ENCODE measurements at places on chromosomes 7 and 10.

GRCh38 chr10:45428611-45429510, 54.8 kb downstream of the ALOX5 start:
- DNase-seq, result no peak

DNA sequence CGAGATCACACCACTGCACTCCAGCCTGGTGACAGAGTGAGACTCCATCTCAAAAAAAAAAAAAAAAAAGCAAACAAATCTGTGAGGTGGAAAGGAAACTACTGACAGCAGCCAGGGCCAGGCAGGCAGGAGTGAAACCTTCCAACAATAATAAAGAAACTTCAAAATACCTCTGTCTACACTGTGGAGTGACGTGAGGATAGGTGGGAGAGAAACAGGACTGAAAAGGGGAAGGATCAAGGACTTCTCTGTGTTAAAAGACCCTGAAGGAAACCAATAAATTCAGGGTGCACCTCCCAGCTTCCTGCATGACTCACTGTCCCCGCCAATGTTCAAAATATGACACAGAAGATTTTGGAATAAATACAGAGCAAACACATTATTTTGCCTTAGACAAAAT, 82.9 kb downstream of the KIAA1549 start:
- no peak for DNase-seq

- no peak for DNase-seq
Measured at GRCh38 chr7:48760528-48761265, 163.7 kb upstream of the CDC14C start.

- no peak for DNase-seq
Measured at GRCh38 chr7:67947646-67948045, 951.0 kb downstream of the TYW1 start.

DNA sequence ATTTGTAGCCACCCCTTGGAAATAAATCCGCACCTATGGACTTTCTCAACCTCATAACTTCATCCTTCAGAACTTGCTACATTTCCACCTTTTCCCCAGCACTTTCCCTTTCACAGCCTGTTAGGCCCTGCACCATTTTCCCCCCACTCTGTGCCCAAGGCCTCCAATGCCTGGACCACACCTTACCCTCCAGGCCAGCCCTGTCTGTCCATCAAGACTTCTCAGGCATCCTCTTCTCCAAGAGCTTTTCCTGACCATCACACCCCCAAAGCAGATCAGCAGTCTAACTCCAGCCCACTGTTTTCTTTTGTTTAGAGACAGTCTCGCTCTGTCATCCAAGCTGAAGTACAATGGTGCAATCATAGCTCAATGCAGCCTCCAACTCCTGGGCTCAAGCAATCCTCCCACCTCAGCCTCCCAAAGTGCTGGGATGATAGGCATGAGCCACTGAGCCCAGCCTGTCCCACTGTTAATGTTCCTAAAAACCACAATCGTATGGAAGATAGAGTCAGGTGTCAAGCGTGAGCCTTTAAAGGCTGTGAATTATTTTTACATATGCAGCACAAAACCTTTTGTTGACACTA, 116.8 kb downstream of the PARD3 start:
- DNase-seq, result no peak

- DNase-seq, result no peak
Measured at GRCh38 chr7:130998993-130999602, 265.1 kb upstream of the KLF14 start.

DNA sequence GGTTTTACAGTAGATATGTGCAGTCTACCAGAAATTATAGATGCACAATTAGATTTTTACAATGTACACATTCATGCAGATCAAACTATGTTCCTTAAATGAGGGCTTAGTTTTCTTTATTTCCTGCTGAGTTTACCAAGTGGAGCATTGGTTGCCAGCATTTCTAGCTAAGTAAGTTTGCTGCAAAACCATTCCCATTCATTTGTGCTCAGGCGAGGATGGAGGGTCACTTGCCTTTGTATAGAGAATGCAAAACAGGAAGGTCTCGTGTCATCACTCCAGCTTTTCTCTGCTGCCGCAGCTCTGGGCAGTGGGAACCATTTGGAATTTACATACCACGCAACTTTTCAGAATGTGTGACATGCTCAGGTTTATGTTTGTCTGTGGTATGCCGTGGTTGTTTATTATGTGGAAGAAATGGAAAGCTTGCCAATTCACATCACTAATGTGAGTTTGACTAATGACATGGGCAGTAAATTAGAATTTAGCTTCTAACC, 198.6 kb downstream of the TRIL start:
- no peak for DNase-seq

DNA sequence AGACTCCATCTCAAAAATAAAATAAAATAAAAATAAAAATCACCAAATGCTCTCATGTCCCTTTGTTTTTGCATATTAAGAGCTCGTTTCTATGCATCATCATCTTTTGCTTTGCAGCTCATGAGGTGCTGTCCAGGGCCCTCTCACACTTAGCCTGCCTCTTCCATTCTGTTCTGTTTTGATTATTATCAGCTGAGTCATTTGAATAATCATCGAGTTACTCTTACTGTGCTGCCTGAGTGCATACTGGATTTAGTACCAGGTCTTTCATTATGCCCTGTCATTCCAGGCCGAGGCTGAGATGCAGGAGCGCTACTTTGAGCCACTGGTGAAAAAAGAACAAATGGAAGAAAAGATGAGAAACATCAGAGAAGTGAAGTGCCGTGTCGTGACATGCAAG, 33.0 kb downstream of the UCMA start:
- no peak for DNase-seq

- no peak for DNase-seq
Measured at GRCh38 chr10:8616166-8616565, 561.7 kb downstream of the GATA3 start.

DNA sequence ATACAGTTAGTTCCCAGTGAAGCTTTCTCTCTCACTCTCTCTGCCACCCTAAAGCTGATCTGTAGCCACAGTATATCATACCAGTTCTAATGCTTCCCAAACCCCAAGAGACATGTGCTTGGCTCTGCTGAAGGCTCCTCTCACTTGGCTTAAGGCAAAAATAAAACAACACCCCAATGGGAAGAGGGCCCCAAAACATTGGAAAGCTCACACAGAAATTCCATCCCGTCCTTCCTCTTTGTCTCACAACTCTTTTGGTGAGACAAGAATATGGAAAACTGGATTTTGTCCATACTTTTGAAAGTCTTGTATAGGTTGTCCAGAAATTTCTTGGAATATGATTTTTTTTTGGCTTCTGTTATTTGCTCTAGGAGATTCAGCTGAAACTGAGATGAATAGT, 56.1 kb upstream of the WNT16 start:
- DNase-seq, result no peak

DNA sequence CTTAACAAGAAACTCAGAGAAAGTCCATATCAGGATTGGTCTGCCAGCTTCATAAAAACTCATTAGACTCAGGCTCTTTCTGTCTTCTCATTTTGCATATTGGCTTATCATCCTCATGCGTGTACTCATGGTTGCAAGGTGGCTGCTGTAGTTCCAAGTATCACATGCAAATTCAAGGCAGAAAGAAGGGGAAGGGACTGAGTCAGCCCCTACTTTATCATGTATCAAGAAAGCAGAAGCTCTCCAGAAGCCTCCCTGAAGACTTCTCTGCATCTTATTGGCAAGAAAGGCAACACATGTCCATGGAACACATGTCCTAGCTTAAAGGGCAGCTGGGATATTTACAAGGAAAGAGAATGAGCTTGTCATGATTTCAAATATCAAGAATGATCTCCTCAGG, 19.4 kb upstream of the EZH2 start:
- DNase-seq, result no peak

DNA sequence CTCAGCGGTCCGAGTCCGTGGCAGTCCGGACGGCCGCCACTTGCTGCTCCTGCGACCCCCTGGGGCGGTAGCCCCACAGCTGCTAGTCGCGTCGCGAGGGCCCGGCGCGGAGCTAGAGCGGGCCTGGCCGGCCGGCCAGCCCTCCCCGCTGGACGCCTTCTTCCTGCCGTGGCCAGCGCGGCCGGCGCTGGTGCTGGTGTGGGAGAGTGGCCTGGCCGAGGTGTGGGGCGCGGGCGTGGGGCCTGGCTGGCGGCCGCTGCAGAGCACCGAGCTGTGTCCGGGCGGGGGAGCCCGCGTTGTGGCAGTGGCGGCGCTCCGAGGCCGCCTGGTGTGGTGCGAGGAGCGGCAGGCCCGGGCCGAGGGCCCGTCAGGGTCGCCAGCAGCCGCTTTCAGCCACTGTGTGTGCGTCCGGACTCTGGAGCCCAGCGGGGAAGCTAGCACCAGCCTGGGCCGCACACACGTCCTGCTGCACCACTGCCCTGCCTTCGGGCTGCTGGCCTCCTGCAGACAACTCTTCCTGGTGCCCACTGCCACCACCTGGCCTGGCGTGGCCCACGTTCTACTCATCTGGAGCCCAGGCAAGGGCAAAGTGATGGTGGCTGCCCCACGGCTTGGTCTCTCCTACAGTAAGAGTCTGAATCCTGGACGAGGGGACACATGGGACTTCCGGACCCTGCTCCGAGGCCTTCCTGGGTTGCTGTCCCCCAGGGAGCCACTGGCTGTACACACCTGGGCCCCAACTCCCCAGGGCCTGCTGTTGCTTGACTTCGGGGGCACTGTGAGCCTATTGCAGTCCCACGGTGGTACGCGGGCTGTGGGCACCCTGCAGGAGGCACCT, 631 bp downstream of the HPS6 start:
- DNase-seq, result no peak

GRCh38 chr7:12851142-12851541, 163.7 kb downstream of the ARL4A start:
- no peak for DNase-seq

DNA sequence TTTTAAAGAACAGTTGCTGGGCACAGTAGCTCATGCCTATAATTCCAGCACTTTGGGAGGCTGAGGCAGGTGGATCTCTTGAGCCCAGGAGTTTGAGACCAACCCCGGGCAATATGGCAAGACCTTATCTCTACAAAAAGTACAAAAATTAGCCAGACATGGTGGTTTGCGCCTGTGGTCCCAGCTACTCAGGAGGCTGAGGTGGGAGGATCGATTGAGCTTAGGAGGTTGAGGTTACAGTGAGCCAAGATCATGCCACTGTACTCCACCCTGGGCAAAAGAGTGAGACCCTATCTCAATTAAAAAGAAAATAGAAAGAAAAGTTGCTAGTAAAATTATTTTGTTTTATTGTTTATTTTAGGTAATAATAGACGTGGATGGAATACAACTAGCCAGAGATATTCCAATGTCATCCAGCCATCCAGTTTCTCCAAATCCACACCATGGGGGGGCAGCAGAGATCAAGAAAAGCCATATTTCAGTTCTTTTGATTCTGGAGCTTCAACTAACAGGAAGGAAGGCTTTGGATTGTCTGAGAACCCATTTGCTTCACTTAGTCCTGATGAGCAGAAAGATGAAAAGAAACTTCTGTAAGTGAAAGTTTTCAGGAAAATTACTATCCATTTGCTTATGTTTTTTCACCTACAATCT, 3.0 kb downstream of the NUP42 start:
- DNase-seq, result no peak

DNA sequence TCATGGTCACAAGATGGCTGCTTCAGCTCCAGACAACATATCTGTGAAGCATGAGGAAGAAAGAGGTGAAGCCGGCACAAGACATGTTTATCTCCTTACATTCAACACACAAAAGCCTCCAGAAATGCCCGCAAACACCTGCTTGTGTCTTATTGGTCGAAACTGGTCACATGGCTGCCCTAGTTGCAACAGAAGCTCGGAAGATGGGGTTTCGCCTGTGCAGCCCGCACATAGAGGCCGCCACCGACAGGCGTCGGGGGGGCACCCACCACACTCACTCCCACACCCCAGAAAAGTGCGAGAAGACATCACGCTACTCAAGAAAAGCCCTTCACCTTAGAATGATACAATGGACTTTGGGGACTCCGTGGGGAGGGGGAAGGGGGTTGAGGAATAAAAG, 63.0 kb upstream of the MGMT start:
- DNase-seq, result no peak

GRCh38 chr7:151003572-151003971, 12.8 kb downstream of the NOS3 start:
- DNase-seq, result no peak

DNA sequence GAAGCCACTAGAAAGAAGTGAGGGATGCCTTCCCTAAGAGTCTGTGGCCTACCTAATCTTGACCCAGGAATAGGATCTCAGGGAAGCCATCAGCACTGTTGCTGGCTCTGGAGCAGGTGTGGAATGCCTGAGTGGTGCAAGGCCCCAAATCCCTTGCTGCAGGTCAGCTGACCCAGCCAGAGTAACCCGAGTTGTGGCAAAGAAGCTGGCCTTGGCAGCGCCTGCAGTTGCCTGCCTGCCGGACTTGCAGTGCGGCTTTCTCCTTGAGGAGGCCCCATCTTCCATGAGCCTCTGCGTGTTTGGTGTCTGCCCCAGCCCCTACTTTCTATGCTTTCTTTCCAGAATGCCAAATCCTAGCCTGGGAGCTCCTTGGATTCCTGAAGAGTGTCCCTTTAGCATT, 5.8 kb downstream of the KIAA1217 start:
- DNase-seq, result no peak

DNA sequence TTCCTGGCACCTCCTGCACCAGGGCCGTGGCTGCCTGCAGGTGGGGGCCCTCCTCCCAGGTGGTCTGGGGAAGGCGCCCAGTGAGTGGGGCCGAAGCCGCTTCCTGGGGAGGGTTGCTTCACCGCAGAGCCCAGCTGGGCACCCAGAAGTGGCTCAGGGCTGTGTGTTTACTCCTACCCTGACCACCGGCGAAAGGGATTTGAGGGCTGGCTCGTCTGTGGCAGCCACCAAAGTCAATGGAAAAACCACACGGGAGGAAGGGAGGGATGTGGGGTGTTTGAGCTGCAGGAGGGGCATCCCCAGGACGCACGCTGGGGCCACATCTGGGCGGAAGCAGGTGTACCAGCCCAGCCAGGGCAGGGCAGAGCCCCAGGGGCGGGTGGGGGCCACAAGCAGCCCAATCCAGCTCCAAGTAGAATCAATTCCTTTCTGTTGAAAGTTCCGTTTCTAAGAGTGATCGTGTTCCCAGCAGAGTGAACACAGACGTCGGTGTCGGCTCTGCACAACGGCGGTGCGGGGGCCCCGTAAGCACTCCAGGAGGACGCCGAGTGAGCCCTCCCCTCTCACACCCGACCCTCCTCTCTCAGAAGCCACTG, 69.9 kb downstream of the FOXL3 start:
- no peak for DNase-seq

- DNase-seq, result no peak
Measured at GRCh38 chr10:80197972-80198916, 7.1 kb downstream of the ANXA11 start.

DNA sequence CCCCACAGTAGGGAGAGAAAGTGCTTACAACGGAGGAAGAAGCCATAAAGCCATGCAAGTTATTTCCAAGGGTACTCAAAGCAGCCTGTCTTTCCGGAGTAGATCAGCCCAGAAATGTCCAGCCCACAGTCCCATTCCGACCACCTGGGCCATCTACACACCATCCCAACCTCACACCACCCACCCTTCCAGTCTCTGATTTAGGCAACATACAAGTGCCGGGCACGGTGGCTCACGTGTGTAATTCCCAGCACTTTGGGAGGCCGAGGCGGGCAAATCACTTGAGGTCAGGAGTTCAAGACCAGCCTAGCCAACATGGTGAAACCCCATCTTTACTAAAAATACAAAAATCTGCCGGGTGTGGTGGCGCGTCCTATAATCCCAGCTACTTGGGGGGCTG, 35.1 kb downstream of the LRRC20 start:
- DNase-seq, result no peak

GRCh38 chr7:134639061-134639460, 7.6 kb upstream of the BPGM start:
- DNase-seq, result no peak

Data from activated CD4-positive, CD25-positive, alpha-beta regulatory T cell treated with anti-CD3 and anti-CD28 coated beads, Interleukin-2, amount 50 U/mL, for 72 hours (primary cell).